ENCODE measurements at places on chromosomes 16 and 17.

DNA sequence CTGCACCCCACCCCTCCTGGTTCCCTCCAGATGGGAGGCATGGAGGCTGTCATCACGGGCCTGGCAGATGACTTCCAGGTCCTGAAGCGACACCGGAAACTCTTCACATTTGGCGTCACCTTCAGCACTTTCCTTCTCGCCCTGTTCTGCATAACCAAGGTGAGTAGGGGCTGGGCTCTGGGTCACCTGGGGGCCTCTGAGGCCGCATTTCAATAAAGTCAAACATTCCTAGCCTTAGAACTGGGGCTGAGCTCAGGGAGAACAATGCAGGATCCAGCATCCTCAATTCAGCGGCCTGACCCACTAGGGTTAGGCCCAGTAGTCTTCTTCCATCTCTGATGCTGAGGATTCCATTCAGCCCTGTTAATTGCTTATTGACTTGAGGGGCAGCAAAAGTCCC, 42.1 kb downstream of the SLC6A2 start:
- no peak for DNase-seq

GRCh38 chr16:49020436-49020835, 261.2 kb downstream of the CBLN1 start:
- DNase-seq: no peak

- no peak for DNase-seq
Observed at GRCh38 chr16:28477311-28477920, 5.3 kb upstream of the NPIPB7 start.

DNA sequence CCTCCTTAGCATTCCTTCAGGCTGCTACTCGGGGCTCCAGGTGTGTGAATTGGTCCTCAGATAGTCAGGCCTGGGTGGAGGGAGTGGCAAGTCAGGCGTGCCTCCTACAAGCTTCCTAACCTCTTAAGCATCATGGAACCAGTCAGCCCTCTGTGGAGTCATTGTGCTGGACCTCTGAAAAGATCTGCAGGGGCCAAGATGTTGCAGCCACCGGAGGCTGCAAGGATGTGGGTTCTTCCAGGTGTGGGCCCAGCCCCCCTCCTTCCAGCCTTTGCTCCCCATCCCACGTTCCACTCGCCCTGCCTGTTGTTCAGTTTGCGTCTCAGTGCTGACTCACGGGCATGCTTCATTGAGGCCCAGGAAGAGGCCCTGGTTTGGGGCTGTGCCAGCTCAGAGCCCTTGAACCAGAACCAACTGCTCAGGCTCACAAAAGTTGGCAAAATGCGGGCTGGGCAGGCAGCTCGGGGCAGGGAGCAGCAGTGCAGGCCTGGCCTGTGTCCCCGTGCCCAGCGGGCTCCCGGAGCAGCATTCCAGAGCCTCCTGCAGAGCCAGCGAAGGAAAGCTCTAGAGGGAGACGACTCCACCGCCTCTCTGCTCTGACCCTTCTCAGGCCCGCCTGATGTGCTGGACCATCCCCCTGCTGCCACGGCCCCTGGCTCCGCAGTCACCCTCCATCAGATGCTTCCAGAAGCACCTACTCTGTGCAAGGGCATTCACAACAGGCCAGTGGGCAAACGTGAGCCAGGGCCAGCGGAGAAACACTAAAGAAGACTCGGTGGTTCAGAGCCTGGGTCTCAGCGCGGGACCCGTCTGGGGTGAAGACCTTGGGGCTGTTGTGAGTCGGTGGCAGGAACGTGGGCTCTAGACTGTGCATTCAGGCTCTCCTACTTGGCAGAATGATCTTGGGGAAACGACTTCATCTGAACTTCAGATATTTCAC, 7.5 kb downstream of the LDHD start:
- DNase-seq: peak; percentile 58

DNA sequence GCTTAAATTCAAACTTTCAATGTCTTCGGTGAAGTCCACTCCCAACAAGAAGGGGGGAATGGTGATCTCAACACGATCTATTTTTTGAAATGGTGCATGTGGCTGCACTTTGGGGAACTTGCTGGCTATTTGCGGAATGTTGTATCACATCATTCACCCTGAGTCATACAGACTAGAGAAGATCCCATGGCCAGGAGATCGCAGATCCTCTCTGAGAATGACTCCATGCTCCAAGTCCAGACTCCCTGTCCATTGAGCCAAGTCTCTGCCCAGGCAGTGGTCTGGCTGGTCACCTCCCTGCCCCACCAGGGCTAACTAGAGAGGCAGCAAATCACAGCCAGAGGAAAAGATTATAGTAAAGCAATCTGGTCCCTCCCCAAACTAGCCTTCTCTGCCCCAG, 120.6 kb downstream of the XYLT1 start:
- DNase-seq: no peak

DNA sequence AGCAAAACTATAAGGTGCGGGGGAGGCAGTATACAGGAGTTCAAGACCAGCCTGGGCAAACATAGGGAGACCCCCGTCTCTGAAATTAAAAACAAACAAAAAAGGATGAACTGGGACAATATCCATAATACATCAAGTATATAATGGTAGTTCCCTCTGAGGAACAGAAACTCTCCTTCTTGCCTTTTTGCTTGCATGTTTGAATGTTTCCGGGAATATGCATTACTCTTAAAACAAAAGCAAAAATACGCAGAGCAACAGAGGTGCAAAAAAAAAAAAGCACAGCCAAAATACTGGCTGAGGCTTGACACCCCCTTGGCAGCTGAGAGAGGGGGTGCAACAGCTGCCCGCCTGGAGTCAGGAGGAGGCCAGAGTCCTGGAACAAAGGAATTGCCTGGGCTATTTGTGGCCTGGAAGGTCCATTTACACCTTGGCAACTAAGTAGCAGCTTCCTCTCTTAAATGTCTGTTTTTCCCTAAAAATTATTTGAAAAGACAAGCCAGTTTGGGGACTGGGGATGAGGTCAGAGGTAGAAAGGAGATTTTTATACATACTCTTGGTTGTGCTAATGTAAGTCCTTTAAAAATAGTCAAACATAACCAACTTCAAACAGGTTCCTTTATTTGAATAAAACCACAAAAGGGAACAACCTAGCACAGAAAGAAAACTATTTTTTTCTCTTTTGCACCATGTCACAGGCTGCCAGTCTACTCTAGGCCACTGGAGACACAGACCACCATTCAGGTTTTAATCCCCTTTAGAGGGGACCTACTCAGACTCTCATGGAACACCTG, 19.5 kb downstream of the USP7 start:
- DNase-seq: no peak

GRCh38 chr16:9580025-9580424, 488.6 kb downstream of the HAPSTR1 start:
- DNase-seq: no peak

GRCh38 chr17:28996554-28997096, 9.2 kb downstream of the SEZ6 start:
- DNase-seq: no peak

DNA sequence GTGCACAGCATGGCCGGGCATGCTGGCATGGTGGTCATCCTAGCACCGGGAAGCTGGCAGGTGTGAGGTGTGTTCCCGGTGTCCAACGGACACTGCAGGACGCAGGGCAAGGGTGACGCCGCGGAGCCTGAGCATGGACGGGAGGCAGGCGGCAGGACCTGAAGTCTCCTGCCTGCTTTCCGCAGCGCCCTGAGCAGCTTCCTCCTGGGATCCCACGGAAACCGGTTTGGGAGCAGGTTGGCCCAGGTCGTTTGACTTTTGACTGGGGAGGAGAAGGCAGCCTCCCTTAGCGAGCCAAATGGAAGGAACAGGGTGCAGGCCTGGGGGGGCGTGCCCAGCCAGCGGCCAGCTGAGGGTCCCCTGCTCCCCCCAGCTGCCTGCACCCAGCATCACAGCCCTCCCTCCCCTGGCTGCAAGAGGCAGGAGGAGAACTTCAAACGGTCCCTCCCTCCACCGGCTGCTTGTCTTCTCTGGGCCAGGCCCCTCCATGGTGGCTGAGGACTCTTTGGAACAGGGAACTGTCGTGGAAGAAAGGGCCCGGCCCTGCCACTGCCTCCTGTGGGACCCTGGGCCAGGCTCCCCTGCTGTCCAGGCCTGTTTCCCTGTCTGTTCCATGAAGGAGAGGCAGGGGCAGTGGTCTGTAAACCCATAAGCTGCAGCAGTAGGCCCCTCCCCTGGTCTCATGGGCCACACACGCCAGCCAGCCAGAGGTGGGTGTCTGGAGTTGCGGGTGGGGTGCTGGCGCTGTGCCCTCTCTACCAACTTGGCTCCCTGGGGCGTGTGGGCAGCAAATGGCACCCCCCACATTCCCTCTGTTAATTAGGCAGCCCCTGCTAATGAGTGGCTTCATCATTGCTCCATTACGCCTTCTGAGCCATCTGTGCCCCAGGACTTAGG, 7.8 kb upstream of the ADGRG1 start:
- DNase-seq: no peak

DNA sequence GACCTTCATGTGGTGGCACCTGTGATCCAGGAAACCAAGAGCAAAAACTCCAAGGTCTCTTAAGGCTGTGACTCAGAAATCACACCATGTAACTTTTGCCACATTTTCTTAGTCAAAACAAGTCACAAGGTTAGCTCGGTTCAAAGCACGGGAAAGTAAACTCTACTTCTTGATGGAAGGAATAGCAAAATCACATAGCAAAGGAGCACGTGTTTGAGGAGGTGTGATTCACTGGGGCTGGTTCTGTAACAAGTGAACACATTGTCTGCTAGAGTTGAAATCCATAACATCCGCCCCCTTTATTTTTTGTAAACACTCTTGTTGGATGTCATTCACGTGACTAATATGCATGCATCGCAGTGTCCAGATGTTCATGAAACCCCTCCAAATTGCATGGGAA, 415.0 kb upstream of the MAF start:
- no peak for DNase-seq

DNA sequence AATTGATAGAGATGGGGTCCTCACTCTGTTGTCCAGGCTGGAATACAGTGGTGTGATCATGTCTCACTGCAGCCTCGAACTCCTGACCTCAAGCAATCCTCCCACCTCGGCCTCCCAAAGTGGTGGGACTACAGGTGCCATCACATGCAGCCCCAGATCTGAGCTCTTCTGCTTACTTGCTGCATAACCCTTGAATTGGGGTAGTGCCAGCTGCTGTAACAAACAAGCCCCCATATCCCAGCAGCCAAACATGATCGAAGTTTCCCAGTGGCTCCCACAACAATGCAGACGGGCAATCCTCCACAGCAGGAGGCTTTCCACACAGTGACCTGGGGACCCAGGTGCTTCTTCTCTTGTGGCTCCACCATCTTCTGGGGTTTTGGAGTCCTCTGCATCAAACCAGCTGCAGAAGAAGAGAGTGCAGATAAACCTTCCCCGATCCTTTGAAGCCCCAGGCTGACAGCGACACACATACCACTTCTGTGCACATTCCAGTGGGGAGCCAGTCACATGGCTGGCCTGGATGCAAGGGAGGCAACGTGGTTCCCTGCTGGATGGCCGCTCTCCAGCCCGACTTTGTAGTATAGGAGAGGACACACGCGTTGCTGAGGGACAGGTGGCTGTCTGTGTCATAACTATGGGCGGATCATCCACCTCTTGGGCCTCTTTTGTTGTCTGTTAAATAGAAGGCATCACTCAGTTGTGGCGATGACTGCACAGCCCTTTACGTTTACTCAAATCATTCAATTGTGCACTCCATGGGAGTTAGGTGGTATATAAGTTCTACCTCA, 16.7 kb downstream of the SBK1 start:
- no peak for DNase-seq

DNA sequence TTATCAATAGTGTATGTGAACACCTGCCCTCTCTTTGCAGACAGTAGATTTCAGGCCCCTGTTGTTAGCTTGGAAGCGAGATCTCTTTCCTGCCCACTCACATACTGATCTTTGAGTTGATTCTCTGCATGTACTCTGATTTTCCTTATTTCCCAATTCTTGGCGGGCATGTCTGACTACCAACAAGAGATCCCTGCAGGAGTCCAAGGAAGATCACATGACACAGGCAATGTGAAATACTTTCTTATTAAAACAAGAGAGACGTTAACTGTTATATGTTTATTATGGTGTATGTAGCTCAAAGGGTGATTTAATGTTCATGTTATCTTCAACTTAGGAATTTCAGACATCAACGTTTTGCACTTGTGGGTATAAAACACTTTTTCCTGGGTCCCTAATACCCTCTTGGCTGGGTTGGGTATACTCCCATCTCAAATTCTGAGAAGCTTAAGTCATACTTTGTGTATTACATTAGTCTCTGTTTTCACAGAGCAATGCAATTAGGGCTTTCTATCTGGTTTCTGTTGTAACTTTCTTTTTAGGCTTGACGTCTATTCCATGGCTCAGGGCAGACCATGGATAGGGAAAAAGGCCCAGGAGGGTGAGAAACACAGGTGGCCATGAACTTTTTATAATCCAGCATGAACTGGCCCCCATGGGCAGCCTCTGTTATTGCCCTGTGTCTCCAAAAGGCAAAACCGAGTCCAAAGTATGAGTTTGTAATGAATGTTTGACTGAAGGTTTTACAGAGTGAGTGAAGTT, 32.2 kb downstream of the HSD17B2 start:
- DNase-seq: no peak

GRCh38 chr16:30541502-30542329, 7.1 kb upstream of the ZNF747 start:
- no peak for DNase-seq

- no peak for DNase-seq
Observed at GRCh38 chr17:4035081-4035680, 70.9 kb upstream of the ATP2A3 start.

- DNase-seq: no peak
Observed at GRCh38 chr17:8031261-8031661, 7.6 kb upstream of the ALOX15B start.

DNA sequence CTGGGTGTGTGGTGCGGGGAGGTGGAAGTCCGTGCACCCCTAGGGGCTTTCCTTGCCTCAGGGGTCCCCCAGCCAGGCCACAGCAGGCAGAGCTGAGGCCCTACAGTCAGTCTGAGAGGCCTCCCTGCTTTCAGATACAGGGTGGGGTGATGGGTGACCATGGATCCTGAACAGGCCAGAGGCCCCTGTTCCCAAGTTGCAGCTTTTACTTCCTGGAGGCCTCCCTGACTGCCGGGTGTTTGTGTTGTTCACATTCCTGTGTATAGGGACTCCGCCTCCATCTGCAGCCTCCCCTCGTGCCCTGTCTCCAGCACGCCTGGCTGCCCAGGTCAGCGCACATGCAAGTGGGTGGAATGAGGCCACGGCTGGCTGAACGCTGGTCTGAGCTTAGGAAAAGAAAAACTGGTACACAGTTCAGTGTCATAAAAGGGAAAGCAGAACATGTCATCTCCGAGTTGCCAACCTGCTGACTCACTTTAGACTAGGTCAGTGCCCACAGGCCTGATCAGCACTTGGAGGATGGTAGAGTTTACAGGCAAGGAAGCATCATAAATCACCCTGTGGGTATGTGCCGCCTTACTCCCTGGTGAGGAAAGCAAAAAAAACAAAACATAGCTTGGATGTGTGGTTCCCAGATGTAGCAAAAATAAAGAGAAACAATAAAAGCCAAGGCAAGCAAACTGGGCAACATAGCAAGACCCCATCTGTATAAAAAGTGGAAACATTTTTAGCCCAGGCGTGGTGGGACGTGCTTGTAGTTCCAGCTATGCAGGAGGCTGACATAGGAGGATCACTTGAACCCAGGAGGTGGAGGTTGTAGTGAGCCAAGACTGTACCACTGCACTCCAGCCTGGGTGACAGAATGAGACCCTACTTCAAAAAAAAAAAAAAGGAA, 6.2 kb upstream of the SLC7A6 start:
- DNase-seq: no peak

DNA sequence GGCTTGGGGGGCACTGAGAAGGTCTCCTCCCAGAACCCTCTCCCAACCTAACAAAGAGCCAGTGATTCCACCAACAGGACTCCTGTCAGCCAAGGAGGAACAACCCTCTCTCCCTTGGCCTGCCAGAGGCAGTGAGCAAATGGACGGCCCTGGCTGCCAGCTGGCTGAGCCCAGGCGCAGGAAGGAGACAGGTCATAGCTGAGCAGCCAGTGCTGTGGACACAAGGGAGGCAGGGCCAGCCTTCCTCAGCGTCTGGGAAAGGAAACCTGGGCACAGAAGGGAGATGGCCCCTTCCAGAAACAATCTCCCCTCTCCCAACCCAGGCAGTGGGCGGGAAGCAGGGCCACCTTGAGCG, 2.1 kb downstream of the MPO start:
- no peak for DNase-seq
